ENCODE measurements at places on chromosomes 7 and 10.

DNA sequence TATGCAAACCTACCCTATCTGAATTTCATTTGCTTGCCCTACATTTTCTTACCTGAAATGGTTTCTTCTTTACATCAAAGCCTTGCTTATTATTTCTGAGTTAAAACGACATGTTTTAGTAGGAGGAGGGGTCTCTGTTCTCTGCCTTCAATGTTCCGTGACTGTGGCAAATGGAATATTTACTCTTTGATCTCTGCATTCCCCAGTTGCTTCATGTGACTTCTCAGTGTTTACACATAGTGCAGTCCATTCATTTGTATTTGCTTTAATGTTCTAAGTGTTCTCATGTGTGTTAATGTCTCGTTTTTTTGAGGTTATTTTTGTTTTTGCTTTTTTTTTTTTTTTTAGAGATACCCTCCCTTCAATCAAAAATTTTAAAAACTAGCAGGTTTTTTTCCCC lies 75.8 kb downstream of the GNAI1 start:
- no peak for DNase-seq

GRCh38 chr7:132130497-132130896 lies 445.8 kb downstream of the PLXNA4 start:
- DNase-seq, result no peak

- no peak for DNase-seq
Measured at GRCh38 chr10:105674448-105674847, 1033.4 kb downstream of the SORCS3 start.

- DNase-seq, result peak; percentile 68
Measured at GRCh38 chr10:119199231-119199992, 8.0 kb upstream of the GRK5 start.

DNA sequence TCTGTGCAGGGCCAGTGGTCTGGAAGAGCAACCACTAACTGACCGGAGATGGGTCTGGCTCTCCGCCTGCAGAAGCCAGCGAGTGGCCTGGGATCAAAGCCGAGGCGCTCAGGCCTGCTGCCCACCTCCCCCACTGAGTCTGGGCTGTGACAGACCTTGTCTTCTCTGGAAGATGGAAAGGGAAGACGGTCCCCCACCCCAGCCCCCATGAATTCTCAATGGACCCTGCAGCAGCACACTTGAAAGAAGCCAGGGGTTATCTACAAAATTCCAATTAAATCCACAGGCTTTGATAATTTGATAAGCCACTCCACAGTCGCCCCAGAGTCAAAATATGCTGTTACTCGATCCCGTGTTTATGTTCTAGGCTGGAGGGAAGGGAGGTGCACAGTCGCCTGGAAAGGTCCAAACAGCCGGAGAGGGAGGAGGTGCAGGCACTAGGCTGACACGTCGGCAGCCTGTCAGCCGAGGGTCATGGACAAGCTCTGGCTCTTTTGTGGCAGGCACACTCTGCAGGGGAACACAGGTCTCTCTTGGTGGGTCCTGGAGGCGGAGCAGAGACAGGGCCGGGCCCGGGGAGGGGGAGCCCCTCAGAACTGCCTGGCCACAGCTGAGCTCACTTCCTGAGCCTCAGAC lies 134.9 kb downstream of the SH3PXD2A start:
- no peak for DNase-seq

DNA sequence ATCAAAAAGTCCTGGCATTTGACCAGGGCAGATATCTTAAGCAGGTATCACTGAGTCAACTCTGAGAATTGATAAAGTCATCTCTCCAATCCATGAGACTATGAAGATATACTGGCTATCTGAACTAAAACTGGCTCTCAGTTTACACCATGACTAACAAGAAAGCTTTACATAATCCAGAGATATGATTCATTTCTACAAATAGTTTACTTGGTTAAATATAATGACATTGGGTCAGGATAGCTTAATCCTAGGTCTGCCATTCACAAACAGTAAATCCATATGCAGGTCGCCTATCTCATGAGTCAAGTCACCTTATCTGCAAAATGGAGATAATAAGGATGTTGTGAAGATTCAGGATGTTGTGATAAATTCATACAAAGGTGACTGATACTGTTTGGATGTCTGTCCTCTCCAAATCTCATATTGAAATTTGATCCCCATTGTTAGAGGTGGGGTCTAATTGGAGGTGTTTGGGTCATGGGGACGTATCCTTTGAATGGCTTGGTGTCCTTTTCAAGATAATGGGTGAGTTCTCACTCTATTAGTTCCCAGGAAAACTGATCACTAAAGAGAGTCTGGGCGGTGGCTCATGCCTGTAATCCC lies 117.4 kb downstream of the JMJD1C start:
- DNase-seq, result no peak

DNA sequence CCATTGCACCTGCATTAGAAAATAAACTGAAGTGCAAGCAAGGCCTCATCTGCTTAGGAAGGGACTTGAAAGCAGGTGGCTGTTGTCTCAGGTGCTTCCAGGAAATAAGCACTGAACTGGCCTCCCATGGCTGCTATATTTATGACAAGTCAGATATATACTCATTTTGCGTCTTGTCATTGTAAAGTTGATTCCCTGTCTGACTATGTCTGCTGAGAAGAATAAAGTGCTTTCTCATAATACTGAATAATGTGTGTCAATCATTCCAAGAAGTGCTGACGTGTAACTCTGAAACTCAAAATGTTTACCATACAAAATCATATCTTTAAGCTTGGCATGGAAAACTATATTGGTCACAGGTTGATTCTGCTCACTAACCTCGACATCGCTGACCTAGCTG lies 44.9 kb upstream of the SVOPL start:
- no peak for DNase-seq

DNA sequence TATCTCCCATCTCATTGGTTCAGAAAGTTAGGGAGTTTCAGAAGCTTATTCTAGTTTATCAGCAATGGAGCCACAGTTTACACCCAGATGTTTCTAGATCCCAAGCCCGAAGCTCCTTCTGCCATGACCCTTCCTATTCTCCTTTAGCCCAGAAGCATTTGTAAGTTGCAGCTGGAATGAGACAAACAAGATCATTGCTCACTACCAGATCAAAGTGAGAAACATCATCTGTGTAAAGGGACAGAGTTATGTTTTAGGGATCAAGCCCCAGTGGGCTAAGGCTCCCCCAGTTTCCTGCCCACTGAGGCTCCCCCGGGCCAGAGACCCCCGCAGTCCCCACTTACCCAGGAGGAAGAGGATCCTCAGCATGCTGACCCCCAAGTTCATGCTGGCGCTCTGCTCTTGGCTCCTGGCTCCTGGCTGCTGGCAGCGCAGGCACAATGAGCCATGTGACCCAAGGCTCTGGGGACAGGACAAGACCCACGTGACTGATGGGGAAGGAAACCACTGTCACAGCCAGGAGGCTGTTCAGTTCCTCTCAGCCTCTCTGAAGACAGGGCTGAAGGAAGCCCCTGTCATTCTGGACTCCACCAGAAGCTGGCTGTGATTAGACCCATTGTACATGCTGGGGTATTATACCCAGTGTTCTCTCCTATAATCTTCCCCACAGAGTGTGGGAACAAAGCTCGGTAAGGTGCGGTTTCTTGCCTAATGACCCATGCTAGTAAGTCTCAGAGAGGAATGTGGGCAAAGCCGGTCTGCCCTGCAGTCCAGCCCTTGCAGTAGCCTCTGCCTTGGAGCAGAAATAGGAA lies at the start of gene TMEM273:
Gene TMEM273, minus strand, starts transcription at position 442 of the 812 bp plus-strand sequence. Its CDS starts 55 bp downstream, at position 387.
- peak; percentile 82 for DNase-seq
